Foreskin fibroblast (primary cell): ENCODE measurements at places on chromosomes 13 and 19.

DNA sequence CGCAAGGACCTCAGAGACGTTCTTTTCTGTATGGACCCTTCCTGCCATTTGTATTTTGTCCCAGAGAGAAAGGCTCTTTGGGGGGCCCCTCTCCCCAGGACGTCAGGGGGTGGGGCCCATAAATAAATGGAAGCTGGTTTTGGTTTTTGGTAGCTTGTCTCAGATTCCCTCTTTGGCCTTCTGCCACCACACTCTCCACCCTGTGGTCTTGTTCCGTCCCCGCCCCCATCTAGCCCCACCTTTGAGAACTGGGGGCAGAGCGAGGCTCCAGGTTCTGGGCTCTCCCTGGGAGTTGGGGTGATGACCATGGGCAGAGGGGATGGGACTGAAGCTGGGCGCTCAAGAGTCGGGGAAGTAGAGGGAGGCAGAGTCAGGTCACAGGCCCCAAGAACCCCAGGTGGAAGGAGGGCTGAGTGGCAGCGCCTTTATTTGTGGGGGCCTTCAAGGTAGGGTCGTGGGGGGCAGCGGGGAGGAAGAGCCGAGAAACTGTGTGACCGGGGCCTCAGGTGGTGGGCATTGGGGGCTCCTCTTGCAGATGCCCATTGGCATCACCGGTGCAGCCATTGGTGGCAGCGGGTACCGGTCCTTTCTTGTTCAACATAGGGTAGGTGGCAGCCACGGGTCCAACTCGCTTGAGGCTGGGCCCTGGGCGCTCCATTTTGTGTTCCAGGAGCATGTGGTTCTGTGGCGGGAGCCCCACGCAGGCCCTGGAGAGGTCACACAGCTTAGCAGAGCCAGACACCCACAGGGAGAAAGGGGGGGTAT lies 3.3 kb downstream of the ISYNA1 start:
- no peak for DNase-seq

GRCh38 chr19:17192751-17193150 lies 22.4 kb upstream of the USE1 start:
- no peak for DNase-seq

- DNase-seq: no peak
Measured at GRCh38 chr13:25692099-25692498, 320.3 kb downstream of the ATP8A2 start.

DNA sequence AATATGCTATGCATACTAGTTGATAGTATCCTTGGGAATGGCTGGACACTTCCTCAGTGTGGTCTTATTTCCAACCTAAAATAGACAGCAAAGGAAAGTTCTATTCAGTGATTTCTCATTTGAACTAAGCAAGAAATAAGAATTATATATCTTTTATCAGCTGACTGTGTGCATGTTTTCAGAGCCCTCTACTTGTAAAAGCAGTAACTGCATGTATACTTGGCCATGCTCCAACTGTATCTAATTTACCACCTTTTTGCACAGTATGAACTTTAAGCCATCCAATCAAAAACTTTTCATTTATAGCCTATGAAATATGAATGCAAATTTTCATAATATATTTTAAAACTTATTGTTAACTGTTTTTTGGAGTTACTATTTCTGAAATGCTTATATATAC lies 136.4 kb upstream of the PCDH9 start:
- DNase-seq: peak; percentile 52

- no peak for DNase-seq
Measured at GRCh38 chr13:112761701-112762689, 72.2 kb downstream of the ATP11A start.

DNA sequence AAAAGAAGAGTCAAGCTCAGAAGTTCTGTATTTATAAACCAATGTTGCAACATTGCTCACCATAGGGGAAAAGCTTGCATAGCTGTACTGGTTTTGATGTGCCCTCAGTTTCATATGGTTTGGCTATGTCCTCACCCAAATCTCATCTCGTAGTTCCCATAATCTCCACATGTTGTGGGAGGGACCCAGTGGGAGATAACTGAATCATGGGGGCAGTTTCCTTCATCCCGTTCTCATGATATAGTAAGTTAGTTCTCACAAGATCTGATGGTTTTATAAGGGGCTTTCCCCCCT lies 73.9 kb downstream of the TNFRSF19 start:
- DNase-seq: no peak

GRCh38 chr13:33806470-33807248 lies 11.3 kb upstream of the RFC3 start:
- no peak for DNase-seq

- DNase-seq: no peak
Measured at GRCh38 chr13:48588120-48588519, 55.2 kb upstream of the RCBTB2 start.

DNA sequence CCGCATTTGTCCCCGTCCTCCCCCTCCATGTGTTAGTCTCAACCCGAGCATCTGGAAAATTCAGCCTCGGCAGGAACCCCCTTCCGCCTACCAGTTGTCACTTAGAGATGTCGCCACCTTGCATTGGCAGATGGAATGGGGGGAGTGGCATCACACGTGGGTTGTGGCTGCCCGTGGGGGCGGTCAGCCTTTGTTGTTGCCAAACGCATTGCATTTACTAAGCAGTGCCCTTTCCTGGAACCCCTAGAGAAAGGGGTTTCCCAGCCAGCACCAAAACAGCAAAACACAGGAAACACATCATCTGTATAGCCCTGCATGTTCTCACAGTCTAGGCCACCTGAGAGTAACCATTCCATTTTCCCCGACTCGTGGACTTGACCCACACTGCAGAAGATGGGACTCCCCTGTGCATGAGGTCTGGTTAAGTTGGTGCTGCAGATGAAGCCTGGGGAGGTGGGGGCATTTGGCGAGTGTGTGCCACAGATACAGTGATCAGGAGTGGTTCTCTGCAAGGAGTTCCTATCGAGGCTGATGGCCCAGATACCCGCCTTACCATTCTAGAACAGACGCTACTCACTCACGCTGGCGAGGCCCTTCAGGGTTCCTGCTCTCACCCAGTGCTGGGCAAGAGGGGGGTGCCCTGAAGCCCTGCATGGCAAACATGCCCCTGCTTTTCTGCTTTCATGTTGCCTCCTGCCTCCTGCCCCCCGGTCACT lies 38.3 kb downstream of the TMED1 start:
- no peak for DNase-seq

DNA sequence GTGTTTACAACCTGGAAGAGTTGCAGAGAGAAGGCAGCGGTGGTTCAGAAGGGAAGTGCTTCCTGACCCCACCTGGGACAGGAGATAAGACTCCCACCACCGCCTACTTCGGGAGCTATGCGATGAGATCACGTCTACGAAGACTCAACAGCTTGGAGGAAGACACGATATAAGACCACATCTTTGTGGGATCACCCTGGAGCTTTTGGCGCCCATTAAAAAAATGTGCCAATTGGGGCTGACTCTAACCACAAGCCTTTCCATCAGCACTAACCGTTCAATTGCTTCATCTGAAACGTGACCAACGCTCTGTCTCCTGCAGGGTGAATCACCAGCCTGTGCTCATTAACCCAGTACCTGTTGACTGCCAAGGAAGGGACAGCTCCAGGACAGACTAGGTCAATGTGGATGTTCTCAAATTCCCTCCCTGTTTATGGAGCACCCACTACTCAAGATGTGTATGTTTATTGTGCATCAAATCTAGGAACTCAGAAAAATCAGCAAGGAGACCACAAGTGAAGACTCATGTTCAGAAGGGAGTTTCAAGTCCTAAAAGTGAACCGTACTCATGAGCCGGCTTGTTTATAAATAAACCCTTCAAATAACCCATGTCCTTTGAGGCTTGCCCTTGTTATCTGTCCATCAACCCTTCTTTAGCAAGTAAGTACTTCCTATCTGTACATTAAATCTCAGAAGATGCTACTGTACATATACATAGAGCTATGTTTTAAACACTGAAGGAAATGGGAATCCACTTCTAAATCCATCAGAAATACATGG lies 67.5 kb downstream of the LATS2 start:
- DNase-seq: peak; percentile 43

- DNase-seq: no peak
Measured at GRCh38 chr19:12833418-12833737, 1.0 kb downstream of the RTBDN start.

- no peak for DNase-seq
Measured at GRCh38 chr13:73556902-73557301, 498.1 kb downstream of the KLF5 start.

GRCh38 chr19:35162471-35163326 lies 8.2 kb downstream of the FXYD5 start:
- no peak for DNase-seq

GRCh38 chr13:20168396-20168795 lies 7.5 kb upstream of the GJA3 start:
- no peak for DNase-seq

DNA sequence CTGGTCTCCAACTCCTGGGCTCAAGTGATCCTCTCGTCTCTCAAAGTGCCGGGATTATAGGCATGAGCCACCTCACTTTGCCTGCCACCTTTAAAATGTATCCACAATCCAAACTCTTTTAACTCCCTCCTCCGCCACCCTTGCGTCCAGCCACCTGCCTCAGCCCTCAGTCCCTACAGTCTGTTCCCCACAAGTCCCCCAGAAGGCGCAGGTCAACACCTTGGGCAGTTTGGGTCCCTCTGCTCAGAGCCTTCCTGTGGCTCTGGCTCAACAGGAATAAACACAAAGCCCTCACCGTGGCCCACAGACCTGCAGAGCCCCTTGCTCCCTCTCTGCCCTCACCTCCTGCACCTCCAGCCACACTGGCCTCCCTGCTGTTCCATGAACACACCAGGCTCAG lies 7.5 kb upstream of the EMC10 start:
- no peak for DNase-seq

DNA sequence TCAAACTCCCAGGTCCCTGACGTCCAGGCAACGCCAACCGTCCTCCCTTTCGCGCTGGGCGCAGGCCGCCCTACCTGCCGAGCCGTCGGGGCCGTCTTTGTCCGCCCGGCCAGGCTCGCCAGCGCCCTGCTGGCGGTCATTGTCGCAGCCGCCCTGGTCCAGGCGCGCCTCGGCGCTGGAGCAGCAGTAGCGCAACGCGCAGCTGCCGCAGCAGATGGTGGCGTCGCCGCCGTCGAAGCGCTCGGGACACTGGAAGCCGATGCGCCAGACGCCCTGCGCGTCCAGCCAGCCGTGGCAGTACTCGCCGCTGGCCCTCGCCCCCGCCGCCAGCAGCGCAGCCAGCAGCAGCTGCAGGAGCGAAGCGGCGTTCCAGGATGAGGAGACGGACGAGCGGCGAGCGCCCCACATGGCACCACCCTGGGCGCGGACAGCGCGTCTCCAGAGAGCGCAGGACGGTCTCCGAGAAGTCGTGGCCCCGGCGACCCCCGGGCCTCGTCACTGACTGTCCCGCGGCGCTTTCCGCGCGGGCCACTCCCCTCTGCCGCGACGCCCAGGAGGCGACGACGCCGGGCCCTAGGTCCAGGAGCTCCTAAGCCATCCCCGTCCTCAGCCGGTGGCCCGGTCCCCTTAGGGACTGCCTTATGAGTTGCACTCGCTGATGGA lies 1.1 kb downstream of the SHISA2 start:
- DNase-seq: peak; percentile 23

GRCh38 chr13:39110518-39111097 lies 72.4 kb downstream of the NHLRC3 start:
- DNase-seq: no peak

GRCh38 chr19:30235946-30236345 lies 136.2 kb upstream of the ZNF536 start:
- no peak for DNase-seq

- DNase-seq: no peak
Measured at GRCh38 chr13:41938918-41939317, 22.0 kb downstream of the VWA8 start.

- DNase-seq: no peak
Measured at GRCh38 chr19:6236310-6237291, 43.2 kb downstream of the MLLT1 start.

GRCh38 chr19:9116547-9116946 lies 984 bp upstream of the OR7G1 start:
- DNase-seq: no peak

DNA sequence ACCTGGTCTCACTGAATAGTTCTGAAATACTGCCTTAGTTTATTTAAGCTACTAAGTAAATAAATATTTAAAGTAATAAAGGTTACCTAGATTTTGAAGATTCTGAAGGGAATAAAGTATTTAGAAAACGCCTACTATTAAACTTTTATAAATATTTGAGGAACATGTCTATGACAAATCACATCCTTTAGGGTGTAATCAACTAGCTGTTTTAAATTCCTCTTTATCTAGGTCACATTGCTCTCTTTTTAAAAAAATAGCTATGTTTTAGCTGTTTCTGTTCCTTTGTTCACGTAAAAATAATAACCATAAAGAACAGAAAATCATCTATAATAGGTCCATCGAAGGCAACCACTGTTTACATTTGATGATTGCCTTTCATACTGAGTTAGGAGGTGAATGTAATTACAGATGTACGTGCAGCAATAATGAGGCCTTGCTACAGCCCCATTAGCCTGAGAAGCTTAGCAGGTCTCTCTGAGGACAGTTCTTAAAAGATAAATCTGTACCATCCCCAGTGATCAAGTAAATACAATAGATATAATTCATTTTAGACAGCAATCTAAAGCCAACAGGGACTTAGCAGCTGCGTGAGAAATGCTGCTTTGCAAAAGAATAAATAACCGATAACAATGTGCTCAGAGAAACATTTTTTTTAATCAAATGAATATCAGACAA lies 449.5 kb downstream of the LIG4 start:
- DNase-seq: no peak

- no peak for DNase-seq
Measured at GRCh38 chr19:10894911-10895213, 23.5 kb downstream of the CARM1 start.

- DNase-seq: peak; percentile 8
Measured at GRCh38 chr13:36817996-36818803, 822 bp upstream of the RFXAP start.

DNA sequence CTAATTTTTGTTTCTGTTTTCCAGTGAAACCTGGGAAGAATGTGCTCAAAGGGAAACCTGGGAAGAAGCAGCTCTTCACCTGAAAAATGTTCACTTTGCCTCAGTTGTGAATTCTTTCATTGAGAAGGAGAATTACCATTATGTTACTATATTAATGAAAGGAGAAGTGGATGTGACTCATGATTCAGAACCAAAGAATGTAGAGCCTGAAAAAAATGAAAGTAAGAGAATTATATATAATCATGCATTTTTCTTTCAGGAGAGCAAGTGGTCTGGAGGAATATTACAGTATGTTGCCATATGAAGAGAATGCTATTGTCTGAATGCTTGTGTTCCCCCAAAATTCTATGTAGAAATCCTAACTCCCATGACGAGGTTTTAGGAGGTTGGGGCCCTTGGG lies 3.4 kb downstream of the NUDT15 start:
- DNase-seq: no peak

GRCh38 chr13:99371956-99372355 lies 64.8 kb upstream of the GPR183 start:
- DNase-seq: no peak

GRCh38 chr19:18508585-18508984 lies 13.3 kb downstream of the ELL start:
- no peak for DNase-seq

DNA sequence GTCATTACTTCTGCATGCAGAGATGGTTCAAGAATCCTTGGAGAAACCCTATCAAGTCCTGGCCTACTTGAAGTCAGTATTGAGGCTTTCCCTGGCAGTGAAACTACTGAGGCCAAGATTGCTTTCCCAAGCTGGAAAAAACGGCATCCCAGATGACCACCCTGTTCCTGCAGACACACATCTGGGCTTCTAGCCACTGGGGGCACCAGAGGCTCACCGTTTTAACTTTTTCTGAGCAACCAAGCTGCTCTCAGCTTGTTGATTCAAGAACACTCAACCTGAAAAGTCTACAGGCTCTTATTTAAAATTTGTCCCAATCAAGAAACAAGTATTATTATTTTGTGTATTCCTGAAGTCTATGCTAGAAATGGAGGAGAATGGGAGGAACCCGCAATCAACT lies 66.6 kb downstream of the SPRYD7 start:
- peak; percentile 45 for DNase-seq

GRCh38 chr13:31036731-31037695 lies 104.6 kb downstream of the TEX26 start:
- no peak for DNase-seq
